ENCODE measurements at places on chromosomes 1 and 21. TPM values are rescaled to one million over a fixed set of nuclear protein-coding genes. Genes with fewer than 3 reads are reported as not detected.

DNA sequence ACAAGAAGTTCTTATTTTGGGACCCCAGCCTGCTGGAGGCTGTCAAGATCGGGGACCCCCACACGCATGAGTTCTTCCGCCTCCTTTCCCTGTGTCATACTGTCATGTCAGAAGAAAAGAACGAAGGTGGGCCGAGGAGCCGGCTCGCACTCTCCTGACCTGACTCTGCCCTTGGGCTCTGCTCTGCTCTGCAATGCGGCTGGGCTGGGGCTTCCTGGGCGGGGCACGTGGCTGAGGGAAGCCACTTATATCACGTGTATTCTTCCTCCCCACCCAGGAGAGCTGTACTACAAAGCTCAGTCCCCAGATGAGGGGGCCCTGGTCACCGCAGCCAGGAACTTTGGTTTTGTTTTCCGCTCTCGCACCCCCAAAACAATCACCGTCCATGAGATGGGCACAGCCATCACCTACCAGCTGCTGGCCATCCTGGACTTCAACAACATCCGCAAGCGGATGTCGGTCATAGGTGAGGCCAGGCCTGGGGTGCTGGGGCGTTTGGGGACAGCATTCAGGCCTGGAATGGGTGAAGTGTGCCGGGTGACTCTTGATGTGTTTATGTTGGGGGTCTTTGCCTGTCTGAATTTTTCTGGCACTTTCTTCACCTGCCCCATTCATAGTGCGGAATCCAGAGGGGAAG, 17.6 kb downstream of the ATP8B2 start:
- no peak for DNase-seq

DNA sequence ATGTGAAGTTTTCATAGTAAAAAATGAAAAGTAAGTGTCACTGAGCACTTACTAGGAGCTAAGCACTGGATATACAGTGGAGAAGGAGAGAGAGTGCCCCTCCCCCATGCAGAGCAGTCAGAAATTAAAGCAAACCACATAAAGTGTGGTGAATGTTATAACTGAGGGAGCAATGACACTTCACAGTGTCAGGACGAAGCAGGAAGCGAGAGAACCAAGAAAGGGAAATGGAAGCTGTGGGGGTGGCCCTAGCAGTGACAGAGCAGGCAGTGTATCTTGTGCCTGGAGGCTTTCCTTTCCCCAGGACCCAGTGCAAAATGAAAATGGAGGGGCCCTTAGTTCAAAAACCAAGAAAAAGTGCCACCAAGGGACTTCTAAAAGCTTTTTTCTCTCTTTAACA, 21.5 kb upstream of the RCAN3 start:
- no peak for DNase-seq

DNA sequence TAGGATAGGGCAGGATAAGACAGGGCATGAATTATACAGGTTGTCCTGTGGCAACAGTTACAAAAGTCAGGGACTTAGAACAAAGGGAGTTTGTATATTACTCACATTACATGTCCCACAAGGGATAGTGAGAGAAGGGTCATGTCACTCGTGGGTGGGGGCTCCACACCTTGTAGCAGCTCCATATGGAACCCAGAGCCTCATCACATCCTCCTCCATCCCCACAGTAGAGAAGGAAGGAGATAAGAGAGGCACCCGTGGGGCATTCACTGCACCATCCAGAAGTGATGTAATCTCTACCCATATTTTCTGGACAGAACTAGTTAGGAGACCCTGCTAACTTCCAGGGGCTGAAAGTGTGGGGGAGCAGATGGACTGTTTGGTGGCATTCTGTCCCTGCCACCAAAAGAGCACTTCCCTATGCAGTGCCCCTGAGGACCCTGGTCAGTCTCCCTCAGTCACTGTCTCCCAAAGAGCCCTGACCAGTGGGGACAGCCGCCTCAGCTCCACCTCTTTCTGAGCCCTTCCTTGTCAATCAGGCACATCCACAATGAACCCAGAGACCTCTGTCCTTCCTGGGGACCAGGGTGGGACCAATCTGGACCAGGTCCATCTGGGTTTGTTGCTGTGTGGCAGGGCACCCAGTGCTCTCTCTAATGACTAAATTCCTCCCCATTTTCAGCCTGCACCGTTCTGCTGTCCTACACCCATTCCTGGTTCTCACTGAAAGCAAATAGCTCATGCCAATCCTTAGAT, 154.8 kb upstream of the ETV3 start:
- no peak for DNase-seq

DNA sequence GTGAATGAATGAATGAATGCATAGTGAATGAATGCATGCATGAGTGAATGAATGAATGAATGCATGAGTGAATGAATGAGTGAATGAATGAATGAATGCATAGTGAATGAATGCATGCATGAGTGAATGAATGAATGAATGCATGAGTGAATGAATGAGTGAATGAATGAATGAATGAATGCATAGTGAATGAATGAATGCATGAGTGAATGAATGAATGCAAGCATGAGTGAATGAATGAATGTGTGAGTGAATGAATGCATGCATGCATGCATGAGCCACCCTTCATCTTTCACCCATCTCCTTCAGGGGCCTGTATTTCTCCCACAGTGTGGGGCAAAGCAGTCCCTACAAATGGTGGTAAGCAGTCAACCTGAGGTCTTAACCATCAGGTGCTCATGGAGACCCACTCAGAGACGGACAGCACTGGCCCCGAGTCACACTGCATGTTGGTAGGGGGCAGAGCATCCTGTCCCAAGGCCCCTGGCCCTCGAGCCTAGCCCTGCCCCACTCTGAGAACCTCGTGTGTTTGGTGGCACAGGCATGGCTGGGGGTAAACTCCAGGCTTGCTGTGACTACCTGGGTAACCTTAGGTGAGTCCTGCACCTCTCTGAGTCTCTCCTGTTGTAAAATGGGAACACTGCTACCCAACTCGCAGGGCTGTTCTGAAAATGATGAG, 28.0 kb upstream of the PAX7 start:
- peak; percentile 5 for DNase-seq

DNA sequence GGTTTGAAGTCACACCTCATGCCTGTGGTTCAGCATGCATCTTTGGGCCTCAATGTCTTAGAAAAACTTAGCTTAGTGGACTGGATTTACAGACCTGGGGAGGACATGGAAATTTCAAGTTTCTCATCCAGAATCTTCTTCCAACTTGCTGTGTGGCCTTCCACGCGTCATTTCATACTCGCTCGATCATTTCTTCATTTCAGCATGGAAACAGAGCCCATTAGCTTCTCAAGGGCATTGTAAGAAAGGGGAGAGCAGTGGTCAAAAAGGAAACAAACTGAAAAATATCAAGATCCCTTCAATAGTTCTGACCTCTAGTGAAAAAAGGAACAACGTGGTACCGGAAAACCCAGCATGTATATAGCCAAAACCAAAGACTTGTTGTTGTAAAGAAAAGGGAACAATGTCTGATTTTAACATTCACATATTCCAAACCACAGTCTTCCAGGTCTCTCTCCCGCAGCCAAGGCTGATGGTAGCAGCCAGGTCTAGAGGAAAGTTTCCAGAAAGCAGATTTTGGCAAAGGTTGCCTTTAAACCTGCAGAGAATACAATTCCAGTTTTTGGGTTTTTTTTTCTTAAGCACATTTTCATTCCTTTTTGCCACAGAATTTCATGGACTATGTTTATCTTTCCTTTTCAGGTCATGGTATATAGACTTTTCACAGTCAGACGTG, 97.0 kb upstream of the CDC42BPA start:
- DNase-seq: no peak

DNA sequence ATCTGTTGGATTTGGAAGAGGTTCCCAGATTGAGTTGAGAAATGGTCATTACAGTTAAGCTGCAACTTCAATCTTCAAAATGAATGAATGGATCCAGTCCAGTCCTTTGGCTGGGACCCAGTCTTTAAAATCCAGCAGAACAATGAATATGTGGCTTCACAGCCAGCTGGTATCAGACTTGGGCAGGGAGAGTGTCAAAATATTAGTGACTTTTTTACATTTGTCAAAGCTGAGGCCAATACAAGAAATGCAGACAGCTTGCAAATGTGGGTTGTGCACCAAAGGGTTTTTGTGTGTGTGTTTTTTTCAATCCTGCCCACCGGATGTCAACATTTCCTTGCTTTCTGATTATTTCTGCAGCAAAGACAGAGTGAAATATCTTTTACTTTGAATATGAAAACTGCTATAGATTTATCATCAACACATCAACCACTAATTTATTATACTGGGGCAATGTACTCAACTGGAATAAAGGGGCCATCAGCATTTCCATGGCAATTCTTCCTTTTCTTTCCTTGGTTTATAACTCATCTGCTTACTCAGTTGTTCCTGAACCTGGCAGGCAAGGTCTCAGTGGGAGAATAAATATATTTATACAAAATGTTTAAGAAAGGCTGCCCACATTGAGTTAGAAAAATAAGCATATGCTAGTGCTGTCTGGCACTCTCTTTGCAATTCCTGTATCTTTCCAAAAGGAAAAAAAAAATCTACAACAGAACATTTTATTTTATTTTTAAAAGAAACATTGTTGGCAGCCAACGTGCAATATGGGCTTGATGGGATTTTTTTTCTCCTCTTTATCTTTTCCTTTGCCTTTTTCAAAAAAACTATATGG, 491.6 kb upstream of the C1orf87 start:
- DNase-seq: no peak

- DNase-seq: peak; percentile 10
Observed at GRCh38 chr1:172005856-172006255, 164.6 kb downstream of the DNM3 start.

DNA sequence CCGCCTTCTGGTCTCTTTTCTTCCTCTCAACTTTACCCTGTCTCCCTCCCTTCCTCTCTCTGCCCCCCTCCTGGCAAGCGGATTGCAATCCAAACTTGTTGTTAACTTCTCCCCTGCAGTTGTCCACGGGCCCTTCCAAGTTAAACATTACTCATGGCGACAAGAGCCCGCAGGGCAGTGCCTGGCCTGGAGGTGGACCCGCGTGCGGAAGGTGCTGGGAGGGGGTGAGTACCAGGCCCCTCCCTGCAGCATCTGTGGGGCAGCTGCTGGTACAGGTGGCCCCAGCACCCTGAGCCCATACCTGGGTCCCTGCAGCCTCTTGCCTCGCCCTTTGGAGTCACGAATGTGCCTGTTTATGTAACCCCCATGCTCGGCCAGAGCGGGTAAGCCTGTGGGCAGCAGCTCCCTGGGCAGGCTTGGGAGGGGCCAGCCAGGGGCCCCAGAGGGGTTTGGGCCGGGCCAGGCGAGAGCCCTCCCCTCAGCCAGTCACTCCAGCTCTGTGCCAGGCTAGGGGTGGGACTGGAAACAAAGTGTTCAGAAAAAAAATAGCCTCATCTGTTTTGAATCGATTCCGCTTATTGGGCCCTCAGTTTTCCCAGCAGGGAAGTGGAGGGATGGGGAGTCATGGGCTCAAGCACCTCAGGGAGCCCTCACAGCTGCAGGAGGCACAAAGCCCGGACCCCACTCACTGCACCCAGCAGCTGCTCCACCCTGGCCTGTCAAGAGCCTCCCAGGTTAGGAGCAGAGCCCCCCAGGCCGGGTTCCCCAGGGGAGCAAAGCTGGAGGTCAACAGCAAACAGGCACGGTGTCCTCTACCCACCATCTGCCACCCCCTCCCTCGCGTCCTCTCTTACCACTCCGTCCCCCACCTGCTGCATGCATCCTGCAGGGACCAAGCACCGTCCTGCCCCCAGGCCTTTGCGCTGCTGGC, 14.0 kb upstream of the FAAP20 start:
- peak; percentile 85 for DNase-seq

GRCh38 chr1:179677882-179678281, 65.2 kb upstream of the FAM163A start:
- DNase-seq: no peak

GRCh38 chr1:89552471-89553081, 27.9 kb downstream of the LRRC8B start:
- peak; percentile 61 for DNase-seq

- no peak for DNase-seq
Observed at GRCh38 chr1:9085306-9085940, 16.0 kb upstream of the SLC2A5 start.

DNA sequence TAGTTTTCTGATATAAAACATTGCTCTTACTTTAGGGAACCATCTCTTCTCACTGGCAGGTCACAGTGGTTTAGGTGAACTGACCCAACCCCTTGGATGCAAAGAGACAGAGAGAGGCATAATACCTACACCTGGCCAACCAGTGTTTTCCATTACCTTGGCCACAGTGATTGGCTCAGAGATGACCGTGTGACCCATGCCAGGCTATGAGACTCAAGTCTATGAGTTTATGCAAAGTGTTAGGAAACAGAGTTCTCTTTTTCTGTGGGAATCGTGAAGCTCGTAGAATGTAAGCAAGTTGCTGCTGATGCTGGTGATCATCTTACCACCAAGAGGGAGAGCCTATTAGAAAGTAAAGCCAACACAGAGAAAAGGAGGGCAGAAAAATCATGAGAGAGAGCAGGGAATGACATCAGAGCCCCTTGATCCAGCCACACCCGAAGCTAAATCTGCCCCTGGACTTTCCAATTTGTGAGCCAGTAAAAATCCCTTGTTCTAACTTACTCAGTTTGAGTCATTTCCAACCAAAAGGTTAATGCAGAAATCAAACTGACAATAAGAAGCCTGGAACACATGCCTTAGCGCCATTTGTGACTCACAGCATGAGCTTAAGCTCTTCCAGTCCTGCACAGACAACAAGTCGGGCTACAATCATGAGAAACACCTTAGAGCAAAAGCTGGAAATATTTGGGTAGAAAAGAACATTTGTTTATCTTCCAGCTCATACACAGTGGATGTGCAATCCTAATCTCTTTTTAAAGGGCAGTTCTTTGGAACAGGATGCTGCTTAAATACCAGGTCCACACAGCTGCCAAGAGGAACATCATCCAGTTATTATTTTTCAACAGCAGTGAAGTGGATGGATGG, 81.3 kb upstream of the KAZN start:
- peak; percentile 96 for DNase-seq

GRCh38 chr1:60069691-60070090, 3.9 kb downstream of the C1orf87 start:
- no peak for DNase-seq

The RASSF5 gene
- total RNA-seq: 0.19 TPM

The LMX1A gene
- not detected for total RNA-seq

The LRRC7 gene
- total RNA-seq: 0.80 TPM

The NLRP3 gene
- total RNA-seq: 0.58 TPM

The PAQR6 gene
- 1.8 TPM for total RNA-seq

The PROK1 gene
- not detected for total RNA-seq

The CFAP107 gene
- total RNA-seq: not detected

The IGSF5 gene
- total RNA-seq: 0.11 TPM

The ABCG1 gene
- not detected for total RNA-seq

Measured in LHCN-M2 (cell line).